Left cardiac atrium (tissue), 4 donors: ENCODE measurements at places on chromosomes 3 and 15. TPM values are rescaled to one million over a fixed set of nuclear protein-coding genes. Genes with fewer than 3 reads are reported as not detected.
A peak's percentile ranks its signal among the peaks of the same experiment; 100 is the strongest.

DNA sequence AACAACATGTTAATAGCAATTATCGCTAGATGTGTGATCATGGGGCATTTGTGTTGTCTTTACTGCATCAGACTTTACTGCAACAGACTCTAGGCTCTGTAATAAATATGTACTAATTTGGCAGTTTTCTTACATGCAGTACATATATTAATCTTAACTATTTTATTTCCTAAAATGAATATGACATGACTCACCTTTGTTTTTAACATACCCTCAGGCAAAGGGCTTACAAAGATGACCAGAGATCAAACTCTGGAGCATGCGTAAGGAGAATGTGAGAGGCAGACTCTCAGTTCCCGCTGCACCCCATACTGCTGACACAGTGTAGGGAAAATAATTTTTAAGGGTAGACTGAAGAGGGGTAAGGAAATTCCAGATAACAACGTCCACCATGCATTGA, 7.2 kb upstream of the FAM174B start:
- DNase-seq = no peak

GRCh38 chr3:155407331-155407730, 113.8 kb upstream of the STRIT1 start:
- DNase-seq = no peak

GRCh38 chr3:37987315-37987697, 3.3 kb upstream of the VILL start:
- no peak for DNase-seq

GRCh38 chr3:48425281-48425812, 4.5 kb downstream of the PLXNB1 start:
- peak; percentile 50 for DNase-seq

DNA sequence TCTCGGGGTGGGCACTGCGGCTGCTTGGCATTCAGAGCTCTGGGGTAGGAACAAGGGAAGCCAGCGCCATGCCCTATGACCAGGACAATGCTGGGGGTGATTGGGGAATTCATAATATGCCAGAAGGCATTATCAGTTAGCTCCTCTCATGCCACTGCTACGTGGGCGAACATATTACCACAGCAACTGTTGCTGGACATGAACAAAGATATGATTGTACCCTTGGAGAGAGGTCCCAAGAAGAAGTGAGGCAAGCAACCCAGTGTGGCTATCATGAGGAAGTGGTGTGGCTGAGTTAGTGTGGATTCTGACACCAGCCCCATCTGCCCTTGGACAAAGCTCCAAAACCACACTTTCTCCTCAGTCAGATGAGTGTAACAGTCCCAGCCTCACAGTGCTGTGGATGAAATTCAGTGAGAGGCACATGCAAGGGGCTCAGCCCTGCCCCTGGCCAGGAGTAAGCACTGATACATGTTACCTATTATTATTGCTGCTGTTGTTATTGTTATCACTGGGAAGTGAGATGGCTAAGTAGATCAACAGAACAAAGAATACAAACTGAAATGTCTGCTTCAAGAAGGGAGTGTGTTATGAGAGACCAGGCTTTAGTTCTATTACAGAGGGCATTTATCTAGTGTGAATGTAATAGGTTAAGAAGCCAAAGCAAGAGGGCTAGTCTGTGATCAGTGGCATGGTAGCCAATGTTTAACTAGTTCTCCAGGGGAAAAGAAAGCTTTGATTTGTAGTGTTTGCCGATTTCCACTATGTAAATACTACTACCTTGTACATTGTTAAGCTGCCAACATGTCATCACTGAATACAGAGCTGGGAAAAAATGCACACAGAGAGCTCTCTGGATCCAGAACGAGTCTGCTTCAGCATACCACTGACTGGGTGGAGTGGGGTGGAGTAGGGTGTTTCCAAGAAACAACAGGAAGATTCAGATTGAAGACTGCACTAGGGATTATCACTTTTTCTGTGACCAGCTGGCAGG, 222.3 kb upstream of the EIF1B start:
- no peak for DNase-seq

DNA sequence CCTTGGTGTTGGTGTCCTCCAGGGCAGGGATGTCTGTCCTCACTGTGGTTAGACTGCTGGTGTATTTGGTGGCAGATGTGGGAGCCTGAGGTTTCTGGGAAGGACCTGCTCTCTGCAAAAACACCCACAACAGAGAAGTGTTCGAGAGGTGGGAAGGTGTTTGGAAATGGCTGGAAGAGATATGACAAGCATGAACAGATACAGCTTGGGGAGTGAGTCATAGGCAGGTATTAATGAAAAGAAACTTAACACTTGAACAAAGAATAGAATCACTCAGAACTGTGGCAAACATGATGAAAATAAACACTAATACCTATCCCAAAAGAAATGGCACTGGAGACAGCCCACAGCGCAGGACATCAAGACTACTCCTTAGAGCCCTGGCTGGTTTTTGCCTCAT, 192.4 kb upstream of the RORA start:
- no peak for DNase-seq

- no peak for DNase-seq
Measured at GRCh38 chr3:170274641-170275040, 52.4 kb downstream of the PRKCI start.

DNA sequence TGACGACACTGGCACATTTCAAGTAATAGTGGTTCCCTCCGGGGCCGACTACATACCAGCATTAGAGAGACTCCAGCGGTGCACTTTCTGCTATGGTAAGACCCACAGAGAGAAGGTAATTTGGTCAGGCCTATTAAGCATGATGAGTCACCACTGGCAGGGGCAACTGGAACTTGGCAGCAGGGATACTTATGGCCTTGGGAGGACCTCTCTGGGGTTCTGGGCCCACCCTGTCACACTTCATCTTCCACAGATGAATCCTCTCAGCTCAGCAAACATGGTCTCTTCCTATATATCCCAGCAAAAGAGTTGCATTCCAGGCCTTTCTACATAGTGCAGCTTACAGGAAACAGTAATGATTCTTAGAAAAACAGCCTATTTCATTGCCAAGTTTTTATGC, 88.0 kb downstream of the PIK3R4 start:
- no peak for DNase-seq

The ADAMTS7 gene
- 45.9 TPM for total RNA-seq

The AP2M1 gene
- total RNA-seq = 278 TPM

The TMEM108 gene
- 7.7 TPM for total RNA-seq

The SLC27A2 gene
- total RNA-seq = 0.10 TPM

The SIDT1 gene
- total RNA-seq = 0.71 TPM
